Hypothalamus (tissue), 51 donors: ENCODE measurements at places on chromosomes 11 and 22.

- DNase-seq: peak; percentile 19
Observed at GRCh38 chr22:19679522-19680101, 34.7 kb upstream of the SEPTIN5 start.

DNA sequence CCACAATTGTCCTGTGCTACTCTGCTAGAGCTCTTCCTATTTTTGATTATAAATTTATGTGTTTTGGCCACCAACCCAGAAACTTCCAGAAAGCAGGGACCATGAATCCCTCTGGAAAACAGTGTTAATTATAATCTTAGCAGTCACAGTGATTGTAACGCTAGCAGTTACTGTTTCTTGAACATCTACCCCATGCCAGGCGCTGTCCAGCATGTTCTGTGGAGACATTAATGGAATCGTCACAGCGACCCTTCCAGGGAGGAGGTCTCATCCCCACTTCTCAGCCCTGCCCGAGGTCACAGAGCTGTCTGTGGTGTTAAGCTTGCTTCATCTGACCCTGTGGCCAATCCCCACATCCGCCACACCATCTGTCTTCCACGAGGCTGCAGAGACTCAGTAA is 13.9 kb upstream of the PNPLA5 start:
- no peak for DNase-seq

- no peak for DNase-seq
Observed at GRCh38 chr22:29205594-29206371, at the start of gene EMID1. TSS of gene EMID1 (plus strand) at chr22:29205896. CDS start at chr22:29206039, 143 bp downstream.

DNA sequence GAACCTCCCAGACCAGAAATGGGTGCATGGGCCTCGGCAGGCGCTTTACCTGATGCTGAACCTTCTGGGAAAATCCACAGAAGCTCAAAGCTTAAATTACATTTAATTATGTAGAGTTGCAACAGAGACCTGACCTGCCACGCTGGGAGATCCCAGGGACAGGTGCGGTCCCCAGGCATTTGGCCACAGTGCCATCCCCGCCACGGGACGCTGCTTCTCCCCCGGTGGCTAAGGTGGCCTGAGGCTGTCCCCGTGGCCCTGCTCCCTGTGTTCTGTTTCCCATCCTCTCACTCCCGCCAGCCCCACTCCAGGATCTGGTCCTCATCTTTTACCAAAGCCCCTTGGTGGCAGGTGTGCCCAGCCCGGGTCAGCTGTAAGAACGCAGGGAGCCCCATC is 39.6 kb downstream of the GRAMD4 start:
- DNase-seq: no peak

DNA sequence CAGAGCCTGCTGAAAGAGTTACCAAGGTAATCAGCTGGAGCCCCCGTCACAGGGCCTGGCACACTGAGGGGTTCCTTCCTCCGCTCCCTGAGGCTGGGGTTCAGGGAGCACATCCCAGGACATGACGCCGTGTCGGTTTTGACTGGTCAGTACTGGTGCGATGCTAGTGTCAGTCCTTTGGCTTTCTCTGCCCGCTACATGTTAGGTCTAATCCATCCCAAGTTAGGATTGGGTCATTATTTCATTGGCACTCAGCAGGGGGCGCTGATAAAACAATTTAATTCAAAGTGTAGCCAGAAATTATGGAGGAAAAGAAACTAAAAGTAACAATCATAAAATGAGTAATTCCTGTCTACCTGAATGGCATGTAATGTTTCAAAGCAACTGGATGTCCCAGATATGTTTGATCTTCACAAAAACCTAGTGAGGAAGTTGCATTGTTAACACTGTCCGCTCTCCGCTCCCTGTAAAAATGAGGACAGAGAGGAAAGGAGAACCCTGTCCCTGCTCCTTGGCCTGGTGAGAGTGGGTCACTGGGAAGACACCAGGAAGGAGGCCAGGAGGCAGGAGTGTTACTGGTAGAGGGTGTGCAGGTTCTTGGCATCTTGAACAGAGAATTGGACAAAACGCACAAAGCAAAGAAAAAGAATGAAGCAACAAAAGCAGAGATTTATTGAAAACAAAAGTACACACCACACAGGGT is 27.1 kb downstream of the TSKU start:
- no peak for DNase-seq

- DNase-seq: no peak
Observed at GRCh38 chr22:40919446-40919845, 31.7 kb upstream of the RBX1 start.

GRCh38 chr11:31414338-31414737 is 44.7 kb downstream of the DNAJC24 start:
- no peak for DNase-seq

GRCh38 chr11:65420506-65420905 is 2.1 kb upstream of the NEAT1 start:
- no peak for DNase-seq
